ENCODE measurements at places on chromosomes 6 and 20.

- no peak for DNase-seq
Measured at GRCh38 chr20:49479785-49480184, 2.7 kb downstream of the KCNB1 start.

DNA sequence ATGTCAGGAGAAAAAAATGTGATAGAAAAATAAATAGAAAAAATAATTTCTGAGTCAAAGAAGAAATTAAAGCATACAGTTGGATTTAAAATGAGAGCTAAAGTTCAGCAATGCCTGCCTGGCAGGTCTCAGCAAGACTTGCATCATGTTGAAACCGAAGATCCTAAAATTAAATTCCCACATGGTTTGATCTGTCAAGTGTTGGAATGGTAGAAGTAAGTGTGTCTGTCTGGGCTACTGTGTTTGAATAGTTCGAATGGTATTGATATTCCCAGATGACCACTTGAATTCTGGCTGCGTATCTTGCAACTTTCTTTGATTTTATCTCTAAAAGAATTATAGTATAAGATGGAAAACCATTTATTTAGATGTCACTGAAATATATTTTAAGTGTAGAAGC, 1349.6 kb downstream of the EPHA7 start:
- no peak for DNase-seq

DNA sequence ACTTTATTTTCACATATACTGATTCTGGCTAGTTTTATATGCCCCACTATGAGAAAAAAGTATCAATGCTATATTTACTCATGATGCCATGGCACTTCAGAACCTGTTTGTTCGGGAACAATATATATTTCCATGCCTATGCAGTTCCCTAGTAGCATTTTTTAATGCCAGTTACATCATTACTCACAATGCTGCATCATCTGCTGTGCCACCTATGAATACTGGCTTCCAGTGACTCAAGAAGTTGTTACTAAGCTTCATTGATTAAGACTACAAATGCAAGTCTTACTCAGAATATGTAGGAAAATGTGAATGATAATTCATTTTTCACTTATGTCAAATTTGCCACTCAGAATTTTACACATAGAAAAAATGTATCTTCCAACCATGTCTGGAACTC, 97.9 kb downstream of the MAFB start:
- no peak for DNase-seq

DNA sequence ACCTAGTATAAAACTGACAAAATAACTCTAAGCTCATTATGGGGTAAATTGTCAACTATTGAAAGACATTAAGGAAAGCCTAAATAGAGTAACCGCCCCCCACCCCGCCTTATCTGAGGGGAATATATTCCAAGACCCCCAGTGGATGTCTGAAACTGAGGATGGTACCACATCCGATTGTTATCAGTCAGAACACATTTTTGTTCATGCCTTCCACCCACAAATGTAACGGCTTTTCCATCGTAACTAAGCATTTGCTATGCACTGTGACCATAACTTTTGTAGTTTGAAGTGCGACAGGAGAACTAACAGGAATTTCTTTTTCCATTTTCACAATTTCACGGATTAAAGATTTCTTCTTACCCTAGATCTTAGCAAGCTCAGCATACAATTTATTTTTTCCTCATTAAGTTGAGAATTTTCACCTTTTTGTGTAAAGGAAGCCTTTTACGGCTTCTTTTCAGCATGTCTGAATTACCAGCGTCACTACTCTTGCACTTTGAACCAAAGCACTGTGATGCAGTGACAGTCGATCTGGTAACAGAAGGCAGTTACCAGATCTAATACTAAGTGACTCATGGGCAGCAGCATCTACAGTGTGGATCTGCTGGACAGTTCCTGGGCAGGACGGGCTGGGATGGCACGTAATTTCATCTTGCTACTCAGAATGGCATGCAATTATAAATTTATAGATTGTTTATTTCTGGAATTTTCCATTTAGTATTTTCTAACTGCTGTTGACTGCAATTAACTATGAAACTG, 11.8 kb downstream of the CFAP61 start:
- DNase-seq, result no peak

DNA sequence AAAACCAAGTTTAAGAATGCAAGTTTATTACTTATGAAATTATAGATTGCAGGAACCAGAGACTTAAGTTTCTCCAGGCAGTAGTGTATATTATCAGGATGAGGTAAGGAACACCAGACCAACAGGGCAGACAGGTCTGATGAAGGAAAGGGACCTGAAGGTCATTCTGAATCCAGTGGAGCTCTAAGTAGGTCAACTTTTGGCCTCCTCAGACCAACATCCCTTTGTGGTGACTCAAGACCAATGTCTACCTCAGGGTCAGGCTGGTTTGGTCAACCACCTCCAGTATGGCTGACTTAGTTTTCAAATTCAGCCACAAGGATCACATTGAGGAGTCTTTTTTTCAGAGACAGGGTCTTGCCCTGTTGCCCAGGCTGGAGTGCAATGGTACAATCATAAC, 38.7 kb upstream of the TFAP2A start:
- DNase-seq, result no peak

- no peak for DNase-seq
Measured at GRCh38 chr6:109239160-109239559, 143.1 kb downstream of the CD164 start.

GRCh38 chr6:52641388-52641787, 29.5 kb upstream of the TMEM14A start:
- DNase-seq, result no peak

DNA sequence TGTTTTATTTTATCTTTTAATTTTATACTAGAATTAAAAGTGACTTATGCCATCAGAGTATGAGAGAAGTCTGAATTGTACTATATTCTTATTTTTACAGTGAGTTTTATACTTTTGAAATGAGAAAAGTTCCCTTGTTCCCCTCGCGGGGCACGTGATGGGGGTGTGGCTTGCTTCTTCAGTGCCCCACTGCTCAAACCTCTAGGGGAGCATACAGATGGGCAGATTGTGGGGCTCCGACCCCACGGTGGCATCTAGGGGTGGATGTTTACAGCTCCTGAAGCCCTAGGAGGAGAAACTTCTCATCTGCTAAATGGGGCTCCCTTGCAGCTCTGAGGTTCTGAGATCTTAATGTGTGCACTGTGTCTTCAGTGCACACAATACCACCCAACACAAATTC, 11.9 kb upstream of the MAS1L start:
- no peak for DNase-seq

GRCh38 chr6:39221779-39222641, 7.3 kb downstream of the KCNK5 start:
- no peak for DNase-seq

DNA sequence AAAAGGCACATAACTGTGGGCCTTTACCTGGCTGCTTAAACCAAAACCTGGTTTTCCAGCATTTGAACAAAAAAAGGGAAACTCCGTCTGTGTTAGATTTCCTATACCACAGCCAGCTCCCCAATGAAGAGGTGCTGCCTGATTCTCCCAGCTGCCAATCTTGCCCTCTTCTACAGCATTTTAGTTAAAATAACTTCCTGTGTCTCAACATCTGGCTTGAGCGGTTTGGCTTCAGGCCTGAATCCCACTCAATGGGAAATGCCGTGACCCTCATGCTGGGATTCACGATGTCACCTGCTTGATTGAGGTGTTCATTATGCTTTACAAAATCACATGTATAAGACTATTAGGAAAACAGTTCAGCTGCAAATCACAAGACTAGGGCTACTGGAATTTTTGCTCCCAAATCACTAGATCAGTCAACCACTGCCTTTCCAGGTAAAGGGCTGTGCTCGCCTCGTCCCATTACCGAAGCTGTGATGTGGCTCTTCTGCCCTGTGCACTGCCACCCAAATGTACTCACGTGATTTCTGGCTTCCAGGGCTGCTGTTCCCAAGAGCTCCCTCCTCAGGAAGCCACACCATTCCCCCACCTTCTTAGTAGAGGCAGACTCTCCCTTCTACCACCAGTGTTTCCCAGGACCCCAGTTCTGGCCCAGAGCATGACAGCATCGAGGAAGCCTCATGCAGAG, 94.6 kb downstream of the PSMG4 start:
- no peak for DNase-seq

DNA sequence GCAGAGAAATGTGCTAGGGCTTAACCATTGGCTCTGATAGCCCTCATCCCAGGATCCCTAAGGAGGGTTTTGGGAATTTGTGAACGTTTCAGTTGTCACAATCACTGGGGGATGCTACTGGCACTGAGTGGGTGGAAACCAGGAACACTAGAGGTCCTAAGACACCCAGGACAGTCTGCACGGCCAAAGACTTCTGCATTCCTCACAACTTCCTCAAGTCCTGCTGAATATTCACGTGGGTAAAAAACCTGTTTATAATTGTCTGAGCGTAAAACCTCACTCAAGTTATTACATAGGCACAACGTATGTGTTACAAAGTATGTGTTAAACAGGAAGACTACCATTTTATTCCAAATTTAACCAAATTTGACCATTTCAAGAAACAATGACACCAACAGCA, 52.4 kb downstream of the GMDS start:
- DNase-seq, result no peak

DNA sequence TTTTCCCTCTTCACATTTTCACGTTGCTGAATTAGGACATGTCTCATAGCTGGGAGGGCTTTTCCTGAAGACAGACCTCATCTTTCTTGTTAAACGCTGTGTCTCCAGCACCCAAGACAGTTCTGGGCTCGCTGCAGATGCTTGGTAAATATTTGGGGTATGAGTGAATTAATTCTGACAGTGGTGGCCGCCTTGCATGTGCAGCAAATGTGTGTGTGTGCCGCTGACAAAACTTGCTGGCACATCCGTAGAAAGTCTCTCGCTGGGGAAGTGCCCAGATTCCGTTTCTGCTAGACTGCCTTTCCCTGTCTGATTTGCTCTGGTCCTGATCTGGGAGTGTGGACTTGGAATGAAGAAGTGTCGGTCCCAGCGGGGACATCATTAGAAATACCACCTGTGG, 48.2 kb upstream of the ZNFX1 start:
- no peak for DNase-seq

GRCh38 chr6:158358450-158359077, 46.3 kb downstream of the TULP4 start:
- DNase-seq, result no peak

DNA sequence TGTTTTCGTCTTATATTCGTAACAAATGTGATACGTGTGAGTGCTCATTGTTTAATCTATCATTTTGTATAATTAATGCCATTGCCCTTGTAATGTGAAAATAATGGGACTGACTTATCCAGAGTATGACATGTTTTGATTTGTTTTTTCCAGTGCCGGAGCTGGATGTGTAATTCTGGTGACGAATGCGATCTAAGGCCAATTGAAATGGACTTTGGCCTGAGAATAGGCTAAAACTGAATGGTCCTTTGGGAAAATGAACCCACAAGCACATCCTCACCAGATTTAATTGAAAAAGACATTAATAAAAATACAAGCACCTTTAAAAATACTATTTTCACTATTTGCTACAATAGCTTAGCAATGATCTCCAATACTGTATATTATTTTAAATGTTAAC, 6.7 kb upstream of the TAAR5 start:
- no peak for DNase-seq

DNA sequence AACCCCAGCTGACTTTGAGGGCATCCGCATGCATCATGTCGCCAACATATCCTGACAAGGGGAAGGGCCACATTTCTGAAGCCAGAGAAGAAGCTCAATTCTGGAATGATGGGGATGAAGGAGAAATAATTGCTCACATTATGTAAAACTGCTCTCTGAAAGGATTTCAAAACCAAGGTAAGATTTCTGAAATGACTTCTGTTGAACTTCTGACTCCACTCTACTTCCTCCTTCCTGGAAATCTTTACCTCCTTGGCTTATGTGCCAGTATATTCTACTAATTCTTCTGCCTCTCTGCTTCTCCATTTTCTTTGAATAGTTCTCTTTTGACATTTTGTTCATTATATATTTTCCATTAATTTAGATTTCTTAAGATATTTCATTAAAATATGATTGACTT, 31.9 kb downstream of the HLA-DPB1 start:
- no peak for DNase-seq

DNA sequence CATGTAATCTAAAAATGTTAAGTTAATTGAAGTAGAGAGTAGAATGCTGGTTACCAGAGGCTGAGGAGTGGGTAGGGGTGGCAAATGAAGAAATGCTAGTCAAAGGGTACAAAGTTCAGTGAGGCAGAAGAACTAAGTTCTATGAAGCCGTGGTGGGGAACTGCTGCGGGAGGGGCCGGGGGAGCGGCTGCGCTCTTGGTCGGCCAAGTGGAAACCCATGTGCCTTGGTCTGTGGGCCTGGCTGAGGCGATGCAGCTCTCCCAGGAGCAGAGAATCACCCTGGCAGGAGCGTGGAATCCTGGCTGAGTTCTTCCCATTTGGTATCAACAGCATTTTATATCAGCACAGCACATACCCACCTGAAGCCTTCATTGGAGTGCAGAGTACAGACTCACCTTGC, 22.3 kb downstream of the TTLL2 start:
- DNase-seq, result no peak

GRCh38 chr6:154606457-154606856, 96.0 kb upstream of the CNKSR3 start:
- DNase-seq, result no peak

DNA sequence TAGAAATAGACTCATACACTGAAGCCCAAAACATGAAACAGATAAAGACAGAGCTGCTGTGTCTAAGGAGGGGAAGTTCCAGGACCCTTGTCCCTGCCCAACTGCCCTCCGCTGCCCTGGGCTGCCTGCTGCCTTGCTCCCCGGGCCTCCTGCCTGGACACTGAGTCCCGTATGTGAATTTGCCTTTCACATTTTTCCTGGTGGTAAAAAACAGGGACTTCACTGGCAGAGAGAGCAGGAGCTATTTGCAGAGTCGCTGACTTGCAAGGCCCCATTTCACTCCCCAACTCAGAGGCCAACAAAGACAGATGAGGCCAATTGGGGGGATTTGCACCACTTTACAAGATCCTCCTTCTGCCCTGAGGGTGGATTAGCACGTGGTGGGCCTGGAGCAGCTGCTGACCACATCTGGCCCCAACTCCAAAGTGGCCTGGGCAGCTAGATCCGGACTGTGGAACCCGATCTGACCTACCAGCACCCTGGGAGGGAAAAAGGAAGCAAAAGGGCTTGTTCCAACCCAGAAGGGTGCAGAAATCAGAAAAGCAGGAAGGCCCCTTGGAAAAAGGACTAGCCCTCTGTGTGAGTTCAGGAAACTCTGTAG, 61.4 kb downstream of the NOL4L start:
- DNase-seq, result no peak

- no peak for DNase-seq
Measured at GRCh38 chr6:90285042-90285481, 11.6 kb downstream of the BACH2 start.
